ENCODE measurements at places on chromosomes 1 and 21. TPM values are rescaled to one million over a fixed set of nuclear protein-coding genes. Genes with fewer than 3 reads are reported as not detected.

The MMP23B gene
- total RNA-seq, result 6.7 TPM

The FAM163A gene
- not detected for total RNA-seq

The DMRTA2 gene
- total RNA-seq, result not detected

DNA sequence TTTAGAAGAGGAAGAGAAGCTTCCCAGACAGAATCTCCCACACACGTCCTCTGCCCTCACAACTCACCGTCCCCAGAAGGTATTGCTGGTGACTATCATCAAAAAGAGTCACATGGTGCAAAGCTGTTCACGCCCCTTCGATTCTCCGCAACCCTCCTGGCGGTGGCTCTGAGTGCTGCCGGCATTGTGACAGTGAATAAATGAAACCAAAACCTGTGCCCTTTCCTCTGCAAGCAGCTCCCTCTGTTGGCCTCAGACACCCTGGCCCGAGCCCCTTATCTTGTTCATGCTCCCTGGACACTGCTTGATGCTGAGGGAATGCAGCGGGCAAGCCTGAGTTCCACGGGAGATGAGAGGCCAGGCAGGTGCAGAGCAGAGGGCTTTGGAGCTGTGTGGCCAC is 510.3 kb downstream of the NPHP4 start:
- no peak overlapping the region for H3K4me3 ChIP-seq
- peak; percentile 40 for DNase-seq
- no peaks in the 10 kb centered on the region for H3K36me3 ChIP-seq
- no peaks in the 10 kb centered on the region for H3K27me3 ChIP-seq
- H3K27ac ChIP-seq, result no peak overlapping the region
